ENCODE measurements at places on chromosomes 5 and 9.

DNA sequence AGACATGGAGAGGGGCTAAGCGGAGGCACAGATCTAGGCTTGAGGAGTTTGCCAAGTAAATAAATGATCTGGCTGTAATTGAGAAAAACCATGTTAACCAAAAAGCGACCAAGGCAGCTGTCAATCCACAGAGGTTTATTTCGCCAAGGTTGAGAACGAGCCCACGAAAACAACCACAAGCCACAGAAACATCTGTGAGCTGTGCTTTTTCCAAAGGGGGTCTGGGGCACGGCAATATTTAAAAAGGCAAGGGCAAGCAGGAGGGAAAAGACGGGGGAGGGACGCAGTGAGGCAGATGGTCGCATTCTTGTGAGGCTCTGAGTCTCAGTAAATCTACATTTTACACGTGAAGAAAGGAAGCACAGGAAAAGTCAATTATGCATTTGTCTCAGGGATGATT lies 25.4 kb downstream of the CCT5 start:
- ATAC-seq = no peak

GRCh38 chr9:94867842-94868312 lies 141.4 kb downstream of the AOPEP start:
- no peak for ATAC-seq

- no peak for ATAC-seq
These were observed 94.6 kb downstream of the SEMA6A start for GRCh38 chr5:116479776-116480675.

DNA sequence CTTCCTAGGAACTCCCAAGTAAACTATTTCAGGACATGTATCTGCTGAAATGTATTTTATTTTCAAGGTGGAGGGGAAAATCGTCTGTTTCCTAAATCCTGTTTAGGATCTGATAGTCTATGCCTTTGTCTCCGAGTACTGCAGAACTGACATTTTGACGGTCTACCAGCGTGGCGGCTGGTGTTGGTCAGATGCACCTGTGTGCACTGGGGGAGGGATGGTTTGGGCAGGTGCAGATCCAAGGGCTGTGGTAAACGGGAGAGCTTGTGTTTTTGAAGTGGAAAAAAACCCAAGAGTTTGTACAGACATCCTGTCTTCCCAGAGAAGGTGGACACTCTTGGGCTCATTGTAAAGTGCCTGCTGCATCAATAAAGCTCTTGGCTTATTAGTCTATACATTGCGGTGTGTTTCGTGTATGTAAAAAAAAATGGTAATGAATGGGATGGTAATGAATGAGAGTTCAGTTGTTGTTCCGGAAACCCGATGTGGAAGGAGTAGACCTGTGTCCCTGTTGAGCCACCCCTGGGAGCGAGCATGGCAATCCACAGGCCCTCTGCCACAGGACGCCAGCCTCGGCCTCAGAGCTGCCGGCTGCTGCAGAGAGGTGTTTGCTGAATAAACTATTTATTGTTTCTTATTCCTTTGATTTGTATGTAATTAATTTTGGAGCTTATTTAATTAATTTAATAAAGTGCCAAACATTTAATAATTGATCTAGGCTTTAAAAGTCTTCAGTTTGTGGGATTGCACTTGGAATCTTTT lies 15.3 kb downstream of the ARPC5L start:
- ATAC-seq = no peak

- no peak for ATAC-seq
These were observed 2125.8 kb downstream of the MAT2B start for GRCh38 chr5:165631235-165631634.

Measured in motor neuron (in vitro differentiated cells).